ENCODE measurements at places on chromosomes 4 and X.

GRCh38 chrX:105527759-105528158 is 294.6 kb upstream of the NRK start:
- no peak for DNase-seq

DNA sequence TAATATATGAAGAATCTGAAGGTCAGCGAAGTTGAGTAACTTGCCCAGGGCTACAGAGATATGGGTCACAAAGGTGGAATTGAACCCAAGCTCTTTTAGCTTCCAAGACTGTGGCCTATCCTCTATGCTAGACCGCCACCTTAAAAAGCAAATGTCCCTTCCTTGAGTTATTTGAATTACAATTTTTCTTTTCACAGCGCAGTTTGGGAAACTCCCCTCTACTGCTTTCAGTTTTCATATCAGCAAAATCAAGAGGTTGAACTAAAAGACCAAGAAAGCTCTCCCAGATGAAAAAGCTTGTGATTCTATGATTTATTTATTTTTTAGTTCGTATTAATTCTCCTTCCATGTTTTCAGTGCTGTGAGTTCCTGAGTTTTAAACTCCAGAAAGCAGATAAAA is 174.5 kb upstream of the C1QTNF7 start:
- DNase-seq: no peak

GRCh38 chr4:165628572-165628971 is 244.5 kb upstream of the TLL1 start:
- no peak for DNase-seq

- DNase-seq: no peak
These were observed 45.9 kb upstream of the GPC4 start for GRCh38 chrX:133461231-133461630.

- DNase-seq: no peak
These were observed 125.9 kb upstream of the RAI2 start for GRCh38 chrX:17986977-17987376.

GRCh38 chr4:26000274-26000950 is 86.4 kb downstream of the SMIM20 start:
- DNase-seq: no peak
